A172 (cell line): ENCODE measurements at places on chromosomes 2 and 18. TPM values are rescaled to one million over a fixed set of nuclear protein-coding genes. Genes with fewer than 3 reads are reported as not detected.
A peak's percentile ranks its signal among the peaks of the same experiment; 100 is the strongest.

Gene SULT1C2
- 0.29 TPM in 1 of 2 replicates, not detected in the other for total RNA-seq

Gene OSBPL6
- 2.8 and 3.1 TPM in 2 replicates for total RNA-seq

GRCh38 chr2:227310756-227311110, 14.3 kb upstream of the MFF start:
- no peak for DNase-seq

Gene RAB31
- 19.6 and 27.9 TPM in 2 replicates for total RNA-seq

Gene SALL3
- not detected in 2 replicates for total RNA-seq

- no peak for DNase-seq
These were observed 91.4 kb downstream of the LDLRAD4 start for GRCh38 chr18:13309748-13310670.

DNA sequence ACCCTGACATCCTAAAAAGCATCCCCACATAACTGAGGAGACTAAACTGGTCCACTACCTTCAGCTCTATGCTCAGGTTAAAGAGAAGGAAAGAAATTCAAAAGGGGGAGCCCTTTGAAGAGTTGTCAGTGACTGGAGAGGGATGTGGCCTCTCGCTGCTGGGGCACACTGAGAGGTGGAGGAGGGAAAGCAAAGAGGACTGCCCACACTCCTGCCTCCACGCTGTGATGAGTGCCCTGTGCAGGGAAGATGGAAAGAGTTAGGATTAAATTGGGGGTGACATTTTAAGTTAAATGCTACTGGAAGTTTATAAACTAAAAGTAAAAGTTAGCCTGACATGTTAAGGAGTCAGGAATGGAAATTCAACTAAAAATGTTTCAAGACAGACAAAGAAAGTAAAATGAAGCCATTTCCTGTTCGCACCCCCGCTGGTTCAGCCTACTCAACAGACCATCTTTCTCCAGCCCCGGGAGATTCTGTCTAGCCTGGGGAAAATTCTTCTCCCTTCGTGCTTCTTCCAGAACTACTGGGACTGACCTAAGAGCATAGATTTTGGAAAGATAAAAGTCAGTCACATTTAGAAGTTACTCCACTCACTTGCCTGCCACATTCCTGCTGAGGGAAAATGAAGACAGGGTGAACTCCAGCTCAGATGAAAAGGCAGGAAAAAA, 17.8 kb upstream of the INO80C start:
- DNase-seq, result peak; percentile 18
